Choroid plexus epithelial cell (primary cell): ENCODE measurements at places on chromosomes 11 and 22.

DNA sequence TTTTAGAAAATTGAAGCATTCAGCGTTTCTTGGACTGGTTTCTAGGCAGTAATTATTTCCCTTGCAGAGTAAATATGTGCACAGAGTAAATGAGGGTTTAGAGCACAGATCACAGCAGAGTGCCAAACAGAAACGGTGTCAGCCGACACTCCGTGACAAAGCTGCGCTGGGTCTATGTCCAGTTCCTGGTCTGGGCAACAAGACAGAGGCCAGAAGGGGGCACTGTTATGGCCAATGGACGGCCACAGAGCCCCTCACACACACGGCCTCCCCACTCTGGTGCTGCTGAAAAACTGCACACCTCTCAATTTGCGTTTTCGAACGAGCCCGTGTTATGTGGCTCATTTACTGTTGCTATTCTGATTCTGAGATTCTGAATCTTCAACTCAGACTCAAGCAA lies 180.7 kb downstream of the MPPED1 start:
- DNase-seq = no peak

DNA sequence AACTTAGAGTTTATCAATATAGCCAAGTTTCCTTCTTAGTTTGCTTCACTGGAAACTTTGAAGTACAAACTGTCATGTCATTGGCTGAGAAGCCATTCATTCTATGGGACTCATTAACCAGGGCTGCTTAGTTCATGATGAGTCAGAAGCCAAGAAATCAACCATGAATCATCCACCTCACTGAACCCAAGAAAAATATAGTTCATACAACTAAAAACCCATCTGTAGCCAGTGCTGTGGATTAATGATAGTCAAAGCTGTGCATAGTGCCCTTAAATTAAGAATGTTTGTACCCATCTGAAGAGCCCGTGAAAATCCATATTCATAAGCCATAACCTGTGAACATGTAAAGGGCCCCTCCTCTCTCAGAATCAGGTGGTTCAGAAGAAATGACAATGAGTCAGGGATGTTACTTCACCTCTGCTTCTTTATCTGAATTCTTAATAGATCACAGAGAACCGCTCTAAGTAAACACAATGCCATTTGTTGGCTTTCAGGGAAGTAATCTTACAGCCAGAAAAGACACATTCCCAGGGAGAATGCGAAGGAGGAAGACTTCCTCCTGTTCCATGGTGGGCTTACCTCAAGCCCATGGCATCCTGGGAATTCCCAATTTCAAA lies 25.4 kb downstream of the MMP20 start:
- peak; percentile 93 for DNase-seq

DNA sequence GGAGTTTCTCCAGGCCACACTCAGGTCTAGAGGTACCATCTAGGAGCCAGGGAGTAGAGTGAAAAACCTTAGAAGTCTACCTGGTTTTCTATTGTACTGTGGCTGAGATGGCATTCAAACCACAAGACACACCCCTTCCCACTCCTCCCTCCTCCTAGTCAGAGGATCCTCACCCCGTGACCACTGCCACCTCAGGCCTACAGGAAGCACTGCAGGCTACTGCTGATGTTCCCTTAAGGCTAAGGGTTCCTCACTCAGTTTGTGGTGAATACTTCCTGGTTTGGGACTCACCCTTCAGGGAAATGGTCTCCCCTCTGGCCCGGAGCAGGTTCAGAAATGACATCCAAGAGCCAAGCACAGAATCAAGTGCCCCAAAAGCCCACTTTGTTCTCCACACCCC lies 1293.9 kb downstream of the JRKL start:
- DNase-seq = peak; percentile 27

- no peak for DNase-seq
Observed at GRCh38 chr11:77800449-77800848, 20.1 kb downstream of the RSF1 start.

DNA sequence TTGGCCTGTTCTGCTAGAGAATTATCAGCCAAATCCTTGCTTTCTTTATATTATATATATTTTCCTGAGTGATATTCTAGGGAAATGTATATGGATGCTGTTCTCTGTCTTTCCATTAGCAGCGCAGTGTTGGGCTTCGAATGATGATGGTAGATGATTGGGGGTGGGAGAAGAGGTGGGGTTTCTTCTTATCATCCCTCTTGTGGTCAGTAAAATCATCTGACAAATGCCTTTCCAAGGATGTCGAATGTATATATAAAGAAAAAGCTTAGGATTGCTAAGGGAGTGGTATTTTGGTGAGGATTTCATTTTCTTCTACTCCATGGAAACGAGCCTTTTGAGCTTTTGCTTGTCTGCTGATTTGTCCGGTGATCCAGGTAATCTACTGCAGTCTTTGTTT lies 48.9 kb downstream of the ARHGEF12 start:
- DNase-seq = peak; percentile 63

DNA sequence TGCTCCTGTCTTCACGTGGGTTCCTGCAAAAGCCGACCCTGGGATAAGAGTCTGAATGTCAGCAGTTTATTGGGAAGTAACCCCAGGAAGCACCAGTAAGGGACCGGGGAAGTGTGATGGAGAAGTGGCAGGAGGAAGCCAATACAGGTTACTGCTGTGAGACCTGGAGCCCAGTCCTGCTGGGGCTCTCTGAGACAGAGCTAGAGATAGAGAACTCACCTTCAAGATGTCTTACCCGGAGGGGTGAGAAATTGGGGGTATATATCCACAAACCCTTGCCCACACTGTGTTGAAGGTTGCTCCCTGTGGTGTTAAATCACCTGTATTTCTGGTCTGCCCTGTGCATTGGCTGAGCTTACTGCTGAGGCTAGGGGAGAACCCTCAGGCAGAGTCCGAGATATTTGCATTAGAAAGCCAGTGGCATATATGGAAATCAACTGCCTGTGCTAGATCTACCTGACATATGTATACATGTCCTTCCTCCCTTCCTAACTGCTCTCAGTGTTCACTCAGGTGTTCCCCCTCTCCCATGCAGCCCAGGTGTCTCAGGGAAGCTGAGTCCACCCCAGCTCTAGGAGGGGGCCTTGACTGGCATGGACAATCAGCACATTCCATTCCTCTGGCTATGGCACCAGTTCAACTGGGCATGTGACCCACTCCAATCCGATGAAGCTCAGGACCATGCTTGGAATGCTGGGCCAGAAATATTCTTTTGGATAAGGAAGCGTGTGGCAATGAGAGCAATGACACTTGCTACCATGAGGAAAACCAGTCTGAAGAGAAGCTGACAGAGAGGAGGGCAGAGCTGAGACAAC lies 6.8 kb upstream of the MICAL2 start:
- DNase-seq = no peak

DNA sequence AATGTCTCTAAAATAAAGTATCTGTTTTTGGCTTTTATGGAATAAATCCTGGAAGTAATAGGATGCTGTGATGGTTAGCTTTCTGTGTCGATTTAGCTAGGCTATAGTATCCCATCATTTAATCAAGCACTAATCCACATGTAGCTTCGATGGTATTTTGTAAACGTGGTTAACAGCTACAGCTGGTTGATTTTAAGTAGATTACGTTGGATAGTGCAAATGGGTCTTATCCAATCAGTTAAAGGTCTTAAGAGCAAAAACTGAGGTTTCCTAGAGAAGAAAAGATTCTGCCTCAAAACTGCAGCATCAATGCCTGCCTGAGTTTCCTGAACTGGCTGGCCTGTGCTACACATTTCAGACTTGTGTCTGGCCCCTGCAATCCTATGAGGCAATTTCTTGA lies 314.2 kb upstream of the SORL1-AS1 start:
- DNase-seq = no peak

- no peak for DNase-seq
Observed at GRCh38 chr11:5796541-5796940, 5.5 kb upstream of the OR52N1 start.

DNA sequence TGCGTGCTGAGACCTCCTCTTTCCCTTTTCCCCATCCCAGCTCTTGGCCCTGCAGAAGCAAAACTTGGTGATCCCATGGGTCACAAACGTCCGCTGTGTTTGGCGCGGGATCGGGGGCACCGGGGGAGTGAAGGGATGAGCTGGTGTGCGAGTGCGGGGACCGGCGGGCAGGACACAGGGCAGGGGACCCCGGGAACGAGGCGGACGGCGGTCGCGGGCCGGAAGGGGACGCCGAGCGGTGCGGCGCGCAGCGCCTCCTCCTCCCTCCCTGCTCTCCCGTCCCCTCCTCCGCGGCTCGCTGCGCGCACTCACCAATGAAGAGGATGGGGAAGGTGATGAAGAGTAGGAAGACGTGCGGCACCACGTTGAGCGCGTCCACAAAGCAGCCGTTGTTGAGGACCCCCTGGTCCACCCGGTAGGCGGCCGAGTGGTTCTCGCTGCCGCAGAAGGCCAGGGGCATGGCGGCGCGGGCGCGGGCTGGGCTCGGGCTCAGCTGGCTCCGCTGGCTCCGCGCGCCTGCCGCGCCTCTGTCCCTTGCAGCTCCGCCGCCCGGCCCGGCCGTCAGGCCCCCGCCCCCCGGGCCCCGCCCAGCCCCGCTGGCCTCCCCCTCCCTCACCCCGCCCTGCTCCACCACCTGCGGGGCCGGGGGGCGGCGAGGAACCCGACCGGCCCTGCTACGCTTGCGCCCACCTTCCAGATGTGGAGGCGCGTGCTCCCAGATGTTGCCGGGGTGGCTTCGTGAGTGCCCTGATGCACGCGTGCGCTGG lies at the start of gene ABCC8:
TSS of gene ABCC8 (minus strand) at position 529 of the 767 bp plus-strand sequence. CDS start at position 460, 69 bp downstream.
- DNase-seq = no peak

DNA sequence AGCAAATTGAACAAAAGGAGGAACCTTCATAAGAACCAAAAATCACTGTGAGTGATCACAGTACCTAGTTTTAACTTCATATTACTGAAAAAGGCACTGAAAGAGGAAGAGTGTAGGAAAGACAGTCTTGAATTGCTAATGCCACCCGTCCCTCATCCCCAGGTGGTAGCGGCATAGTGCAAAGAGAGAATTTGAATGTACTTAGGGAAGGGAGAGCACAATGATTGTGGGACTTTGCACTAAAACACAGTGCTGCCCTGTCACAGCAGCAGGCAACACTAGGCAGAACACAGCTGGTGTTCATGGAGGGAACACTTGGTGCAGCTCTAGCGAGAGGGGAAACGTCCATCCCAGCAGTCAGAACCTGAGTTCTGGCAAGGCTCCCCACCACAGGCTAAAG lies 716.3 kb upstream of the ANO5 start:
- no peak for DNase-seq

GRCh38 chr11:1126935-1127663 lies 30.7 kb upstream of the MUC5AC start:
- DNase-seq = no peak

DNA sequence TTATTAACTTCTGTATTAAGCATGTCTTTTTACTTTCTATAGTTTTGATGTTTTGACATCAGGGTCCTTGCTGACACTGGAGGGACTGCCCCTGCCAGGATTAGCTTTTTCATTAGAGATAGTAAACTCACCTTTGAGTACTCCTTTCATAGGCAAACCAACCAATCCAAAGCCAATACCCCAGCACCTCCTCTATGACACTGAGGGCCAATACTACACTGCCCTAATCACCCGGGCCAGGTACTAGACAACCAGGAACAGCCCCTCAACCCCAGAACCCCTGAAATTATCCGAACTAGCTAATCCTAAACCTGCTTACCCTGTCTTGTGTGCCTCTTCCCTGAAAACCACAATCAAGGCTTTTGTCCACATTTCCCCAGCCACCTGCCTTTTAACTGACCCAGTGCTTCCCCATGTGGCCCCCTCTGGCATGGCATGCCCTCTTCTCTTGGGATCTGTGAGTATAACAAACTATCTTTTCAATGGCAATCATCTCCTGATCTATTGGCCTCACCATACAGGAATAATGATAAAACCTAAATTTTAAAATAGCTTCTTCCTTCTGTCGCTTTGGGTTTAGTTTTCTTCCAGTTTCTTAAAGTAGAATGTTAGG lies 31.2 kb downstream of the RAB6A start:
- DNase-seq = no peak

DNA sequence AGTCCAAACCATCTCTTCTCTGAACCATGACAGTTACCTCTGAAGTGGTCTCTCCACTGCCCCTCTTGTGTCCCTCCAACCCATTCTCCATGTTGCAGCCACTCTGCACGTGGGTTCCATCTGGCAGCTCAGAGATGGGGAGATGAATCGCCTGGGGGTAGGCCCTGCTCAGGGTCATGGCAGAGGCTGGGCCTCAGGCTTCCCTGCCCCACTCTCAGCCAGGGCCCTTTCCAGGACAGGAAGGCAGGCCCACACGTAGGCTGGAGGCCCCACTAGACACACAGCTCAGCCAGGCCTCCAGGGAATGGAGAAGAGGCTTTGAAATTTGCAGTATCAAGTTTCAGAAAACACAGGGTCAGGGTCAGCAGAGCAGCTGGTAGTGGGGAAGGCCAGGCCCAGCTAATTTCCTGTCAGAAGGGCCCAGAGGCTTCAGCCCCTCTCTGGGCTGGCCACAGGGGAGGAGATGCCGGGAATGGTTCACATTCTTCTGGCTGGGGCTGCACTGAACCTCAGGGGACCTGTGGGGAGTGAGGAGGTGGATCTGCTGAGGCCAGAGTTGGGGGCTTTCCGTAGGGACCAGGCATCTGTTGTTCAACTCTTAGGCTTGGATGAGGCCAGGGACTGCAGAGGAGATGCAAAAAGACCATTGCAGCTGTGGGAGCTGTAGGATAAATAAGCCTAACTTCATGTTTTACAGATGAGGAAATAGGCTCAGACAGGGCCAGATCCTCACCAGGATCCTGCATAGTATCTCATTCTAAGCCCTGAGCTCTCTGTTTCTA lies 101.6 kb downstream of the SWAP70 start:
- peak; percentile 99 for DNase-seq

- DNase-seq = no peak
Observed at GRCh38 chr11:32510039-32510438, 73.6 kb upstream of the EIF3M start.

DNA sequence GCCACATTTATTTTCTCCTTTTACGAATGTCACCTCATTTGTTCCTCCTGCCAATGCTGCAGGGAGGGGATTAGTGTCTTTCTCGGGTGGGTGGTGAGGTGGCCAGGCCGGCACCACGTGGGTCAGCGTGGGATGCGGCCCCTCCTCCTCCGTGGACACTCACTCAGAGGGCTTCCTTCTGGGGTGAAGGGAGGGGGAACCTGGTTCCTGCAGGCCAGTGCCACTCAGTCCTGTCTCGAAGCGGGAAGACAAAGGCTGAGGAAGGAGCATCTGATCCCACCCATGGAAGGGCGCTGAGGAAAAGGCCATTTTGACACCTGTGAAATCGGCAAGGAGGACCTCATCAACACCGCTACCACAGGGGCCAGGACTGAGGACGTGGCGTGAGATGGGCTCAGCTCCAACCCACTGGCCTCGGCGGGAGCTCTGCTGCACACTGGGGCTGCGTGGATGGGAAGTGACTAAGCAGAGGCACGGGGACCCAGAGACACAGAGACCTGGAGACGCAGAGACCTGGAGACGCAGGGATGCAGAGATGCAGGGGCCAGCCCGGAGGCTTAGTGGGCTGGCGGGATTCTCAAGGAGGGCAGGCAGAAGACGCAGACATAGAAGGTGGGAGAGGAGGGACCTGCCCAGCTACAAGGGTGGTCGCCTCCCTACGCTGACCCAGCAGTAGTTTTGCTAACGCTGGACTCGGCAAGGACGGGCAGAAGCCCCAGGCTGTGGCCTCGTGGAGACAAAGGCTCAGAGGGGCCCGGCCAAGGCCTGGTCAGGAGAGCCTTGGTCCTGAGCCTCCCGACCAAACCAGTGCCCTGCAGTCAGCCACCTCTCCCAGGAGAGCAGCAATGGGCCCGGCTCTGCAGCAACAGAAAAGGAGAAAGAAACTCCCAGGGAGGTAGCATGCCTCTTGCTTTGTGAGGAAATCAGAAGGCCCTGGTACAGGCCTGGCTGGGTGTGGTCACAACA lies 1071.2 kb downstream of the BRD1 start:
- no peak for DNase-seq
